ENCODE measurements at places on chromosomes 5 and 9. TPM values are rescaled to one million over a fixed set of nuclear protein-coding genes. Genes with fewer than 3 reads are reported as not detected.

Gene TNC
- 178 TPM for total RNA-seq

Gene UBE2R2
- 14.8 TPM for total RNA-seq

Gene UGT3A1
- not detected for total RNA-seq

Gene CDKN2B
- 50.0 TPM for total RNA-seq

Gene LIFR
- total RNA-seq, result 26.3 TPM

GRCh38 chr5:163951069-163951468 is 445.6 kb downstream of the MAT2B start:
- DNase-seq, result no peak

DNA sequence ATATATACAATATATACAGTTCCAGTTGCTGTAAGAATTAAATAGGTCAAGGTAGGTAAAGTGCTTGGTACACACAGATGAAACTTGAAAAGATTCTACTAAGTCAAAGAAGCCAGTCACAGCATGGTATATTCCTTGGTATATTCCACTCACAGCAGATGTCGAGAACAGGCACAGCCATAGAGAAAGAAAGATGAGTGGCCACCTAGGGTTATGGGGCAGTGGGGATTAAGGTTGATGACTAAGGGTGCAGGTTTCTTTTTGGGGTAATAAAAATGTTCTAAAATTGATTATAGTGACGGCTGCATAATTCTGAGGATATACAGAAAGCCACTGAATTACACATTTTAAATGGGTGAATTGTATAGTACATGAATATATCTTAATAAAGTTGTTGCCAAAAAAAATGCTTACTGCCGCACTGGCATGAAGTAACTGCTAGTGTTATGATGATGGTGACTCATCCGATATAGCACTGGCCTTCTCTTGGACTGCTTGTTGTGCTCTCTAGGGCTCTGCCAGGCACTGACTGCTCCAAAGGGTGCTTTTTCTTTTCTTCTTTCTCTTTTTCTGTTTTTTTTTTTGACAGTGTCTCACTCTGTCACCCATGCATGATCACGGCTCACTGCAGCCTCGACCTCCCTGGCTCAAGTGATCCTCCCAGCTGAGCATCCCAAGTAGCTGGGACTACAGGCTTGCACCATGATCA is 23.5 kb downstream of the TBC1D2 start:
- peak; percentile 60 for DNase-seq

DNA sequence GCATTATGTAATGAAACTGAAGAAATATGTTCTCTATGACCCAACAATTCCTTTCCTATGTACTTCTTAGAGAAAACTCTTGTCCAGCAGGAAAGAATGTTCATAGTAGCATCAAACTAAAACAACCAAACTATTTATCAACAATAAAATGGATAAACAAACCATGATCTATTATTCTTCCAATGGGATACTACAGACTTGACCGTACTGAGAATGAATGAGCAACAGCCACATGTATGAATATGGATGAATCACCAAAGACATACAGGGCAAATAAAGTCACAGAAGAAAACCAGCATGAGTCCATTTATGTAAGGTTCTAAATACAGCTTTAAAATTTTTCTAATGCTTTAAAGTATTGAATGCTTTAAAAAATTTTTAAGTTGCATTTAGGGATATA is 73.6 kb upstream of the SUSD1 start:
- peak; percentile 66 for DNase-seq

Measured in mammary epithelial cell (primary cell).